GF-D8 (cell line): ENCODE measurements at places on chromosomes 2 and 18.

DNA sequence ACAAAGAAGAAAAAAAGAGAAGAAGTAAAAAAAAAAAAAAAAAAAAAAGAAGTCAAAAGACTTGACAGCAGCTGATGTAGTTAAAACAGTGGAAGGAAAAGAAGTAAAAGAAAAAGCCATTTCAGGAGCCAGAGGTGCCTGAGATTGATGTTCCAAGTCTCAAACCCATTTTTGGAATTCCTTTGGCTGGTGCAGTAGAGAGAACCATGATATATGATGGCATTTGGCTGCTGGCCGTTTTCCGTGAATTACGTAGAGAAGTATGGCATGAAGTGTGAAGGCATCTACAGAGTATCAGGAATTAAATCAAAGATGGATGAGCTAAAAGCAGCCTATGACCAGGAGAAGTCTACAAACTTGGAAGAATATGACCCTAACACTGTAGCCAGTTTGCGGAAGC lies 7.6 kb upstream of the CHST10 start:
- DNase-seq = no peak

DNA sequence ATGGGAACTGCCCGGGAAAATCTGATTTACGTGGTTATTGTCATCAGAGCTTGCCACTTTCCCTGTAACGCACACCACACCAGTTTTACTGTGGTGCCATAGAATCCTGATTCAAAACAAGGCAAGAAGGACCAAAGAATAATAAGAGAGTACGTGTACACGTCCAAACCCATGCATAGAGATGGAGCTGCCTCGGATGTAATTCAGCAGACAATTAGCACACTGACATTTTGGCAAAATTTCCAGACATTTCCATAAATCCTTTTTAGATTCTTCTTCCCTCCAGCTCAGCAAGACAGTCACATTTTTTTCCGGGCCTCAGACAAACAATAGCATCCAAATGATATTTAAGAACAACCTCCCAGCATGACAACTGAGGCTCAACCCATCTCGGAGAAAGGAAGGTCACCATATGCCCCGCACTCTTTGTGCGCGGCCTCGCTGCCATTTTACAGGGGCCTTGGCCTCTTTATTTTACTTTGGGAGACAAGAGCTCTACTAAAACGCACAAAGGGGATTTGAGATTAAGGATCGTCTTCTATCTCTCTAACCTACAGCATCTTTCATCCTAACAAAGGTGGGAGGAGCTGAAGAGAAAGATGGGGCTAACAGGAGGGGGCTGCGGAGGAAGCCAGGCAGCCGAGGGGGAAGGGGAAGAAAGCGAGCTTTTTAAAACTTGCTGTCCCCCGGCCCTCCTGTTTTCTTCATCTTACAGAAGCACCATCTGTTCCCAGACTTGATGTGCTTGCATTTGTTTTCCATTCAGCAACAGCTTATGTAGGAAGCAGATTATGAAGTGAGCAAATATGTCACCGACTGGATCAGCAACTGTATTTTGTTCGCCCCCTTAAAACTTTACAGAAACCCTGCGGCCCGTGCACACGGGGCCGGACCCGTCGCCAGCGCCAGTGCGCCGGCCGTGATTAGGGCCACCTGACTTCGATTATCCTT lies 61.0 kb downstream of the CDCA7 start:
- no peak for DNase-seq

GRCh38 chr2:112819081-112819480 lies 17.5 kb downstream of the IL1B start:
- no peak for DNase-seq

GRCh38 chr2:33496726-33497125 lies 20.3 kb downstream of the RASGRP3 start:
- DNase-seq = no peak

DNA sequence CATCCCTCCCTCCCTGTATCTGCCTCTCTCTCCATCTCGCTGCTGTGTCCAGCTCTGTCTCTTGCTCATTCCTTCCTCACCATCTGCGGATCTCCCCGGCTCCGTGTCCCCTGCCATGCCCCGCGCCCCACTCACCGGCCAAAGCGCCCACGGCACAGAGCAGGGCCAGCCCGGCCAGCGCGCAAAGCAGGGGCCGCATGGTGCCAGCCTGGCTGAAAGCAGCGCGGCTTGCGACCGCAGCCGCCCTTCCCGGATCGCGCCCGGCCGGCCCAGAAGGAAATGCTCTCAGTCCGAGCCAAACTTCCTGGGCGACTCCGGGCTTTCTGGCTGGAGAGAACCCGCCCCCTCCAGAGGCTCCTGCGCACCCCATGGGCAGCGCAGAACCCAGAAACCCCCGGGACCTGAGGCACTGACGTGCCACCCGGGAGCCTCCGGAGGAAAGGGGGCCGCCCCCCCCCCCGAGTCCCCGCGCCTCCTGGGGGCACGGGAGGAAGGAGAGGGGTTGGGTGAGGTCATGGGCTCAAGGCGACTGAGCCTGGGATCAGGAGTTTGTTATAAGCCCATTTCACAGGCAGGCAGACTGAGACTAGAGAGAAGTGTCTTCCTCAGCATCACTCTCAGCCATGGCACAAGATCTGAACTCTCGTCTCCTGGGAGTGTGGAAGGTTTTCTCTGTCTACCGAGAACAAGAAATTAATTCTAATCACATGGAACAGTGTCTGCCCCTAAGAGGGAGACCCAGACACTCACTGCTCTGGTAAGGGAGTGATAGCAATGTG lies 45.2 kb upstream of the RAB6C start:
- no peak for DNase-seq

DNA sequence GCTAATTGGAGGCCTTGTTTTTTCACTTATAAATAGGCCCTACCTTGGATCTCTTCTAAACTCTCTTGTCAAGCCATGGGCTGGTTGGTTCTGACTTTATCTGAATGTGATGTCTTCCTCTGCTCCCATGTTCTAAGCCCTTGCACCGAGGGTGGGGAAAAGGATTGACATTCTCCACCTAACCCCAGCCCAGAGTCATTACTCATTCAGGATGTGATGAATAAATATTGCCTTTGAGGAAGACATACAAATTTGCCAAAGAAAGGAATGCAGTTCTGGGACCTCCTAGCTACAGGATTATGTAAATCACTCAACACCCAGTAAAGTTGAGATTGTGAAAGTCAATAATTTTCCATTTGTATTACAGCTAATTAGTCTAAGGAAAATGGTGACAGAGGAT lies 142.1 kb upstream of the LYPD6 start:
- no peak for DNase-seq

DNA sequence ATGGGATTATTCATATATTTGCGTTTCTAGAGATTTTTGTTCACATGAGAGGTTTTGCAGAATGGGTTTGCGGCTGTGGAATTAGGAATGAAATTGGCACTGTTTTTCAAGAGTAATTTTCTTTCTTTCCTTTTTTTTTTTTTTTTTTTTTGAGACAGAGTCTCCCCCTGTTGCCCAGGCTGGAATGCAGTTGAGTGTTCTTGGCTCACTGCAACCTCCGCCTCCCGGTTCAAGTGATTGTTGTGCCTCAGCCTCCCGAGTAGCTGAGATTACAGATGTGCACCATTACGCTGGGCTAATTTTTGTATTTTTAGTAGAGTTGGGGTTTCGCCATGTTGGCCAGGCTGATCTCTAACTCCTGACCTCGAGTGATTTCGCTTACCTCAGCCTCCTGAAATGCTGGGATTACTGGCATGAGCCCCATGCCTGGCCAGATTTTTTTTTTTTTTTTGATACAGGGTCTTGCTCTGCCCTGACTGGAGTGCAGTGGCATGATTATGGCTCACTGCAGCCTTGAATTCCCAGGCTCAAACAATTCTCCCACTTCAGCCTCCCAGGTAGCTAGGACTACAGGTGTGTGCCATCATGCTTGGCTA lies 65.3 kb downstream of the MIB1 start:
- no peak for DNase-seq

DNA sequence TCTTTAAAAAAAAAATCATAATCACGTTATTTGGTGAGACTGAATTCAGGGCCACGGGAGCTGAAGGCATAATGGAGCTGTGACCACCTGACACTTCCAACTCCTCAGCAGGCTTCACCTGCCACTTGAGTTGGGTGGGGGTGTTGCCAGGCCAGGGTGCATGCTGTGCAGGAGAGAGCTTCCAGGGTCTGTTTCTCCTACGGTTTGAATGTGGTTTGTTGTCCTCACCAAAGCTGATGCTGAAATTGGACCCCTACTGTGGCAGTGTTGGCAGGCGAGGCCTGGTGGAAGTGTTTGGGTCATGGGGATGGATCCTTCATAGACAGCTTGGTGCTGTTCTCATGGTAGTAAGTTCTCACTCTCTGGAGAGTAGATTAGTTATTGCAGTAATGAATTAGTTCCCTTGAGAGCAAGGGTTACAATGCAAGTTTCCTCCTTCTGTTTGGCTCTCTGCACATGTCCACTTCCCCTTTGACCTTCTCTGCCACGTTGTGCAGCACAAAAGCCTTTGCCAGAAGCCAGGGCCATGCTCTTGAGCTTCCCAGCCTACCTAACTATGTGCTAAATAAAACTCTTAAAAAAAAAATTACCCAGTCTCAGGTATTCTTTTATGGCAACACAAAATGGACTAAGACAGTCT lies 38.3 kb upstream of the ANKRD44 start:
- DNase-seq = no peak

DNA sequence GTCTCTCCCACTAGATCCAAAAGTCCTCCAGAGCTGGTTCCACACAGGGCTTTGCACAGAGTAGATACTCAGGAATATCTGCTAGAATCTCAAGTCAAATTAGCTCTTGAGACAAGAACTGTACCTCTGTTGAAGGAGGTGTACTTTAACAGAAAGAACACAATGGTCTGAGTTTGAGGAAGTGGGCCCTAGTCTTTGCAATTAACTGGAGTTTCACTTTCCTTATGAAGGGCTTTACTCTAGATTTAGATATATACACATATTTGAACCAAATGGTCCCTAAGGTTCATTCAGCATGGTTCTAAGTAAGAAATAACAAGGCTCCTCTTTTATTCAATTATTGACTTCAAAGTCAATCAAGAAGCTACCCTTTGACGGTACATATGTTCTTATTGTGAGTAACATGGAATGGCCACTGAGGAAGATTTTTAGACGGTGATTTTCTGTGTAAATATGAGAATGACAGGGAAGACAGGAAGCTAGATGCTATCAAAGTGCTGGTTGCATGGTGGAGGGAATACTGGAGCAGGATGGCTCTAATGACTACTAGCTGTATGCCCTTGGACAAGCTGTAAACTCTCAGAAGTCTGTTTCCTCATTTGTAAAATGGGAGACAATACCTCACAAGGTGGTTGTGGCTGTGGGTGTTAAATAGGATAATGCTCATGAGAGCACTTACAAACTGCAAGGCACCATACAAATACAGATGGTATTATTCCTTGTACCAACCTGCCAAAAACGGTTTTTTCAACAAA lies 73.5 kb upstream of the SERTAD2 start:
- peak; percentile 10 for DNase-seq

DNA sequence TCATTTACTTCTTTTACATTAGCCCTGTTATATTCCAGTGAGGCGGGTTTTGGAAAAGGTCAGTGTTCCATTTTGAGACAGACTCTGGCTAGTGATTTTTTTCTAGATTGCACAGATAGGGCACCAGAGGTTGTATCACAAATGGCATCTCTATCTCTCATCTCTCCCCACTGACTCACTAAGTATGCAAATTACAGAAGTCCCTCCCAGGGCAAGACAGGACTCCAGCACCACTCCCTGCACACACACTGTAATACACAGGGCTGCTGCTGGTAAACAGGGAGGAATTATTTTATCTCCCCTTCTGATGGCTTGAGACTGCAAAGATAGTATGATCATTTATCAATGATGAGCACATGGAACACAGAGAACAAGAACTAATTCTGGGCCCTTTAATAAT lies 46.2 kb downstream of the AKAIN1 start:
- no peak for DNase-seq

- DNase-seq = no peak
Measured at GRCh38 chr2:228197504-228197903, 16.0 kb upstream of the SPHKAP start.

GRCh38 chr18:57804557-57804956 lies 1.4 kb upstream of the ATP8B1 start:
- no peak for DNase-seq

GRCh38 chr2:100800915-100801314 lies 19.0 kb upstream of the NPAS2 start:
- DNase-seq = no peak

GRCh38 chr2:159153463-159153862 lies 133.0 kb downstream of the WDSUB1 start:
- DNase-seq = no peak

GRCh38 chr2:236813766-236814165 lies 244.1 kb downstream of the ACKR3 start:
- no peak for DNase-seq

DNA sequence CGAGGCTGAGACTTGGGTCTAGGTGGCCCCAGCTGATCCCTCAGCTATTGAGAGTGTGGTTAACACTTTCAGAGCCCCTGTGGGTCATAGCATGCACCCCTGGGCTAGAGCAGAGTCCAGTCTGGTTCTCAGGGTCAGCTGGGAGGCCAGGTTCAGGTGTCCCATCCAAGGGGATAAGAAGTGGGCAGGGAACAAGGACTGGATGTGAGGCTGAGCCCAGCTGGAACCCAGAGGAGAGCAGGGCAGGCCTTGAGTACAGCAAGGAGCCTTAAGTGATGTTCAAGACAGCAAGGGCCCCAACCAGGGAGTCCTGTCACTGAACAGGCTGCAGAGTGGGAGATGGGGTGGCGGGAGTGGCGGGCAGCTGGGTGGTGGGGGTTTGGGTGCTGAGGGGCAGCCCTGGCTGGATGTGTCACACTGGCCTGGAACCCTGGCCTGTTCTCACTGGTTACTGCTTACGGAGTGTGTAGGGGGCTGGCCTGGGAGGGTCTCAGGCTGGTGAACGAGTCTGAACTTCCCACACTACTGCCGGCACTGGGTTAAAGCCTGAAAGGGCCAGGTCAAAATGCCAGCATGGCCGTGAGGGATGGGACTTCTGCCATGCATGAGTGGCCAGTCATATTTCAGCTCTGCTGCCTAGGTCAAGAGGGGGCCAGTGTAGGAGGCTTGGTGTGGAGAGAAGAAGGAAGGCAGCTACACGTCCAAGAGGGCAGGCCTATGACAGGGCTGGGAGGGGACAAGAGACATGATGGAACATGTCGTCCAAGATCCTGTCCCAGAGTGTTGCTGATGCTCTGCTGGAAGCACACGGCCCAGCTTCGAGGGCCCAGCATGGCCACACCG lies 13.6 kb downstream of the TMEM185B start:
- DNase-seq = no peak

- DNase-seq = no peak
Measured at GRCh38 chr2:136020831-136021230, 35.4 kb upstream of the DARS1 start.

GRCh38 chr18:47909484-47909883 lies 21.0 kb downstream of the SMAD2 start:
- no peak for DNase-seq
